ENCODE measurements at places on chromosomes 6 and 20.

DNA sequence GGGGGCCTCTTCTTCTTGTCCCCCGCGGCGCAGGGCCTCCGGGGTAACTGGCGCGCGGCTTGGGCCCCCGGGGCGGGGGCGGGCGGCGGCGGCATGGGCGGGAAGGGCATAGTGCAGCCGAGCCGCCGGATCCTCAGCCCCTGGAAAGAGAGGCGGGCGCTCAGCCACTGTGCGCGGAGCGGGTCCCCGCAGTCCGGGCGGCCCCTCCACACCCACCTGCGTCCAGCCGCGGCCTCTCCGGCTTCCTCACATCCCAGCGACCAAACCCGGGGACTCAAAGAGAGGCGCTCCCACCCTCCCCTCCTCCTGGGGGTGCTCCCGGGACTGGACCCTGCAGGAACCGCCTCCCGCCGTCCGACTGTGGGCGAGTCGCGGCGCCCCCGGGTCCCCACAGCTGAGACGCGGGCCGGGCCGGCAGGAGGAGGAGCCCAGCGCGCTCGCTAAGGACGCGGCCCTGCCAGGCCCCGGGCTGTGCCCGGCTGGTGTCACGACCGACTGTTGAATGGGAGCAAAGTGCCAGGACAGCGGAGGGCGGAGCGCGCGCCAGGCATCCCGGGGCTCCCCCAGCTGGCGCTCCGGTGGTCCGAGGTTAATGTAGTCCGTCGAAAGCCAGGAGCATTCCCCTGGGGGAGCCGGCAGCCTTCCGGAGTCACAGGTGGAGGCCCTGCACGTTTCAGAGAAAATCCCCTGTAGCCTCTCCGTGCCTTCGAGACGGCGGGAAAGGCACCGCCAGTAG lies at the start of gene PRR18:
Gene PRR18, minus strand, starts transcription at position 360 of the 736 bp plus-strand sequence. Its CDS starts 250 bp downstream, at position 110.
- peaks cover 5% of the 10 kb centered on the region for H3K4me1 ChIP-seq
- H3K4me3 ChIP-seq: no peak within 1 kb of the TSS
- no peak within 1 kb of the TSS for H3K27ac ChIP-seq
- peaks cover 56% of the 10 kb centered on the region for H3K27me3 ChIP-seq

- H3K27me3 ChIP-seq: no peaks in the 10 kb centered on the region
- H3K4me1 ChIP-seq: peaks cover 8% of the 10 kb centered on the region
- peak; percentile 11 for DNase-seq
Observed at GRCh38 chr6:56756219-56756789, 113.6 kb upstream of the DST start.

DNA sequence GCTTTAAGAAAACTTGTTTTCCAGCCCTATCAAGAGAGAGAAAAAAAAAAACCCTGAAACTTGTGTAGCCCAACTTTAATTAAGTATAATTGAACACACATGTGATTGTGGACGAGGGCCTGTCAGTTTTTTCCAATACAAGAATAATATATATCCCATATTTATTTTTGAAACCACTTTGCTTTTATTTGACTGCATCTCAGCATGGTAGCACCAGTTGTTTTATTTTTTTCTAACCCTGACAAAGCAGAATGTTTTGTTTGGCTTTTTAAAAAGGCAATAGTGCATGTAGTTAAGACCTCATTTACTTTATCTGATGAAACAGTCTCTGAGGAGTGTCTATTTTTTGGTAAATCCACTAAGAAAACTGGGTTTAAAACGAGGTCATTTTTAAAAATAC lies 257.7 kb downstream of the CDKAL1 start:
- no peak overlapping the region for H3K4me3 ChIP-seq
- DNase-seq: no peak
- H3K27me3 ChIP-seq: no peaks in the 10 kb centered on the region
- H3K36me3 ChIP-seq: no peaks in the 10 kb centered on the region

DNA sequence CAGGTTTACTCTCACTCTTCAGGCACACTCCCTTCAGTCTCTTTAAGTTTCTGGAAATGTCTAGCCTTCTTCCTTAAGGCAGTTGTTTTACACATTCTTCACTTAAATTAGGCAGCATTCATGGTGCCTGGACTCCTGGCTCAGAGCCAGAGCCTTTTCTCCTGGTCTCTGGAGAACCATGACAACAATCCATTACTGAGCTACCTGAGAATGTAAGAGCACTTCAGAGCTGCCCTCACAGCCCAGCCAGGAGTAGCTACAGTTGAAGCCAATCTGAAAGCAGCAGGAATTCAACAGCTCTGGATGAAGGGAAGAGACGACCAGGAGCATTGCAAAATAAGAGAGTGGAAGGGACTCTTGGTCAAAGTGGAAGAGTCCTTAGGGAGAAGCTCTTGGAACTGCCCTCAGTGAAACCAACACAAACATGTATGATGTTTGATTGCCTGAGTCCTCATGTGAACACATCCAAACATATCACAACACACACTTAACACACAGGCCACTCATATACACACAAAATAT lies 416.8 kb upstream of the SPTLC3 start:
- no peak for DNase-seq
- no peaks in the 10 kb centered on the region for H3K36me3 ChIP-seq
- no peaks in the 10 kb centered on the region for H3K27me3 ChIP-seq
- H3K4me3 ChIP-seq: no peak overlapping the region
- H3K27ac ChIP-seq: no peak overlapping the region

GRCh38 chr6:169887529-169888140 lies 136.2 kb downstream of the ERMARD start:
- no peak overlapping the region for H3K27ac ChIP-seq
- H3K36me3 ChIP-seq: no peaks in the 10 kb centered on the region
- H3K4me3 ChIP-seq: no peak overlapping the region
- H3K4me1 ChIP-seq: no peaks in the 10 kb centered on the region
- no peaks in the 10 kb centered on the region for H3K27me3 ChIP-seq

- no peak for DNase-seq
- H3K36me3 ChIP-seq: no peaks in the 10 kb centered on the region
- H3K4me1 ChIP-seq: peaks cover 26% of the 10 kb centered on the region
- H3K4me3 ChIP-seq: no peak overlapping the region
- no peak overlapping the region for H3K27ac ChIP-seq
Observed at GRCh38 chr6:113626475-113626874, 230.7 kb upstream of the MARCKS start.

GRCh38 chr20:10731190-10731965 lies 57.6 kb upstream of the JAG1 start:
- H3K27me3 ChIP-seq: no peaks in the 10 kb centered on the region
- H3K36me3 ChIP-seq: no peaks in the 10 kb centered on the region
- H3K4me3 ChIP-seq: no peak overlapping the region
- H3K4me1 ChIP-seq: no peaks in the 10 kb centered on the region
- no peak for DNase-seq

- H3K27me3 ChIP-seq: no peaks in the 10 kb centered on the region
- peak overlapping the region; percentile 37 for H3K4me3 ChIP-seq
- peaks cover 31% of the 10 kb centered on the region for H3K4me1 ChIP-seq
- H3K27ac ChIP-seq: no peak overlapping the region
- DNase-seq: no peak
Observed at GRCh38 chr20:38926934-38927616, 858 bp downstream of the FAM83D start.

GRCh38 chr6:141932685-141933084 lies 200.0 kb upstream of the GJE1 start:
- H3K27me3 ChIP-seq: no peaks in the 10 kb centered on the region
- H3K4me3 ChIP-seq: no peak overlapping the region
- DNase-seq: no peak
- H3K4me1 ChIP-seq: no peaks in the 10 kb centered on the region
- H3K36me3 ChIP-seq: no peaks in the 10 kb centered on the region

DNA sequence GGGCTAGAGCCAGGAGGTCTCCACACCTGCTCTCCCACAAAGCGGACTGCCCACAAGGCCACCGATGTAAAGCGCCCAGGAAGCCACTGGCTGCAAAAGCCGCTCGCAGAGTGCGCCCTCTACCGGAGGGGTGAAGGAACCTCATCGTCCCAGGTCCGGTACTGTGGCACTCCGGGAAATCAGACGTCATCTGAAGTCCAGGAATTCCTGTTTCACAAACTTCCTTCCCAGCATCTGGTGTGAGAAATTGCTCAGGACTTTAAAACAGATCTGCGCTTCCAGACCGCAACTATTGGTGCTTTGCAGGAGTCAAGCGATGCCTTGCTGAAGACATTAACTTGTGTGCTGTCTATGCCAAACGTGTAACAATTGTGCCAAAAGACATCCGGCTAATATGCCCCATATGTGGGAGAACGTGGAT lies 115.1 kb upstream of the ARID1B start:
- no peaks in the 10 kb centered on the region for H3K4me1 ChIP-seq
- no peak overlapping the region for H3K4me3 ChIP-seq
- H3K27ac ChIP-seq: no peak overlapping the region
- H3K36me3 ChIP-seq: no peaks in the 10 kb centered on the region
- no peak for DNase-seq
- no peaks in the 10 kb centered on the region for H3K27me3 ChIP-seq

- no peak overlapping the region for H3K27ac ChIP-seq
- H3K4me3 ChIP-seq: no peak overlapping the region
- H3K36me3 ChIP-seq: no peaks in the 10 kb centered on the region
Observed at GRCh38 chr20:49534255-49534712, 33.7 kb downstream of the PTGIS start.

DNA sequence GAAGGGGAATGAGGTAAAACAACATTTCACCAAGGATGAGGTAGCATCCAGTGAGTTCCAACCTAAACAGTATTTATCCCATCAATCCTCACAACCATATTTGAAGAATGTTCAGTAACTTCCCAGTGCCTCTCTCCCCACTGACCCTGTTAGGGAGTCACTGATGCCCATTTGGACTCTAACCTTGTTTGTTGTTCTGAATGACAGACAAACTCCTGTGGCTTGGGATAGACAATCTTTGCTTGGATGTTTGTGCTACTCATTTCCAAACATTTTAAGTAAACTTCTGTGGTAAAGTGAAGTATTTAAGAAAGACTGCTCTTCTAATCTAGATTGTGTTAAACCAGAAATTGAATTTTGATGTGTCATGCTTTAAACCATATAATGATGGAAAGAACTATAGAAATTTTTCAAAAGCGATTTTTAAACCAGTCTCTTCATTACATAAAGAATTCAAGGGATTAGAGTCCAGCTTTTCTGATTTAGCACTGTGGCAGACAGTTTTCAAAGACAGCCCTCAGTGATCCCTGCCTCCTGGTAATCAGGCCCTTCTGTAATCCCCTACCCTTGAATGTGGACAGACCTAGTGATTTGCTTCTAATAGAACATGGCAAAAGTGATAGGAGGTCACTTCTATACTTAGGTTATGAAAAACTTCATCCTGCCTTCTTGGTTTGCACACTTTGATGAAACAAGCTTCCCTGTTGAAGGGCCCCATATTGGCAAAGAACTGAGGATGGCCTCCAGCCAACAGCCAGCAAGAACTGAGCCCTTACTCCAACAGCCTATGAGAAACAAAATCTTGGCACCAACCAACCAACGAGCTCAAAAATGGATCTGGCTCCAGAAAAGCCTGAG lies 191.6 kb downstream of the DST start:
- DNase-seq: no peak
- H3K36me3 ChIP-seq: no peaks in the 10 kb centered on the region
- H3K27me3 ChIP-seq: no peaks in the 10 kb centered on the region
- H3K4me3 ChIP-seq: no peak overlapping the region

DNA sequence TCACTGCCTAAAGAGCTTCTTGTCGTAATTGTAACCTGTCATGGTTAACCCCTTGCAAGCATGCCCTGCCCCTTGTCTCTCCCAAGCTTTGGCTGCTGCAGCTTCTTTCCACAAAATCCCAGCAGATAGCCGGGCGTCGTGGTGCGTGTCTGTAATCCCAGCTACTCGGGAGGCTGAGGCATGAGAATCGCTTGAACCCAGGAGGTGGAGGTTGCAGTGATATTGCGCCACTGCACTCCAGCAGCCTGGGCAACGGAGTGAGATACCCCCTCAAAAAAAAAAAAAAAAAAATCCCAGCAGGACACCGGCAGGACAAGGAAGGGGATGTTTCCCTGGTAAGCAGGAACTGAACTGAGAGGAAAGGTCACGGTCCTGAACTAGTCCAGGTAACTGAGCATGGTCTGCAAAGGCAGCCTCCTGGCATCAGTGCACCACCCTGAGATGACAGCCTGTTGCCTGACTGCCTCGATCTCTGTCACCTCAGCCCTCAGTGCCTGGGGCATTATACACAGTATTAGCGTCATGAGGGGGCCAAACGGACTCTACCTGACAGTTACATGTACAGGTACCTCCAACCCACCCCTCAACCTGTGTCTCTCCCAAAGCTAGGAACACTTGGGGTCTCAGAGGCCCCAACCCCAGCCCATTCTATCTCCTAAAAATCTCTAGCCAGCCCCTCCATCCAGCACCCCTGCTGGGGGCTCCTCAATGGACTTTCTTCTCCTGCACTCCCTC lies 1.8 kb downstream of the LZTS3 start:
- no peak overlapping the region for H3K27ac ChIP-seq
- peaks cover 20% of the 10 kb centered on the region for H3K4me1 ChIP-seq
- DNase-seq: no peak
- no peak overlapping the region for H3K4me3 ChIP-seq
- H3K27me3 ChIP-seq: peaks cover 83% of the 10 kb centered on the region

GRCh38 chr20:52800734-52801627 lies 171.2 kb upstream of the TSHZ2 start:
- H3K4me1 ChIP-seq: no peaks in the 10 kb centered on the region
- no peak for DNase-seq
- H3K36me3 ChIP-seq: no peaks in the 10 kb centered on the region
- H3K27me3 ChIP-seq: no peaks in the 10 kb centered on the region

DNA sequence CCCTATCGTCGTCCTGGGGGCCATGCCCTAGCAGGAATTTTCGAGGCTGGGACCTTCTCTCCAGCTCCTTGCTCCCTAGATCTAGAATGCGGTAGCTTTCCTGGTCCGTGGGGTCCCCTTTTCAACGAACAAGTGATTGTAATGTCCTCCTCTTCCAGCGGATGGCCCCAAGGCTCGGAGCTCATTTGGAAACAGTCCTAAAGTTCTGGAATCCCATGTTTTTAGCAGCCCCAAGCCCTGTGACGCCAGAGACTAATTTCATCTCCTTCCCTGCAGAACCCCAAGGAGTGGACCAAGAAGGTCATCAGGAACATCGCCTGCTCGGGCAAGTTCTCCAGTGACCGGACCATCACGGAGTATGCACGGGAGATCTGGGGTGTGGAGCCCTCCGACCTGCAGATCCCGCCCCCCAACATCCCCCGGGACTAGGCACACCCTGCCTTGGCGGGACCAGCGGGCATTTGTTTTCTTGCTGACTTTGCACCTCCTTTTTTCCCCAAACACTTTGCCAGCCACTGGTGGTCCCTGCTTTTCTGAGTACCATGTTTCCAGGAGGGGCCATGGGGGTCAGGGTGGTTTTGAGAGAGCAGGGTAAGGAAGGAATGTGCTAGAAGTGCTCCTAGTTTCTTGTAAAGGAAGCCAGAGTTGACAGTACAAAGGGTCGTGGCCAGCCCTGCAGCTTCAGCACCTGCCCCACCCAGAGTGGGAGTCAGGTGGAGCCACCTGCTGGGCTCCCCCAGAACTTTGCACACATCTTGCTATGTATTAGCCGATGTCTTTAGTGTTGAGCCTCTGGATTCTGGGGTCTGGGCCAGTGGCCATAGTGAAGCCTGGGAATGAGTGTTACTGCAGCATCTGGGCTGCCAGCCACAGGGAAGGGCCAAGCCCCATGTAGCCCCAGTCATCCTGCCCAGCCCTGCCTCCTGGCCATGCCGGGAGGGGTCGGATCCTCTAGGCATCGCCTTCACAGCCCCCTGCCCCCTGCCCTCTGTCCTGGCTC lies 48.5 kb downstream of the PYGB start:
- no peaks in the 10 kb centered on the region for H3K27me3 ChIP-seq
- DNase-seq: no peak
- H3K27ac ChIP-seq: no peak overlapping the region
- no peaks in the 10 kb centered on the region for H3K4me1 ChIP-seq
- no peak overlapping the region for H3K4me3 ChIP-seq
- peaks cover 81% of the 10 kb centered on the region for H3K36me3 ChIP-seq

Measured in CD14-positive monocyte (primary cell).